ENCODE measurements at places on chromosomes 12 and 14. TPM values are rescaled to one million over a fixed set of nuclear protein-coding genes. Genes with fewer than 3 reads are reported as not detected.

DNA sequence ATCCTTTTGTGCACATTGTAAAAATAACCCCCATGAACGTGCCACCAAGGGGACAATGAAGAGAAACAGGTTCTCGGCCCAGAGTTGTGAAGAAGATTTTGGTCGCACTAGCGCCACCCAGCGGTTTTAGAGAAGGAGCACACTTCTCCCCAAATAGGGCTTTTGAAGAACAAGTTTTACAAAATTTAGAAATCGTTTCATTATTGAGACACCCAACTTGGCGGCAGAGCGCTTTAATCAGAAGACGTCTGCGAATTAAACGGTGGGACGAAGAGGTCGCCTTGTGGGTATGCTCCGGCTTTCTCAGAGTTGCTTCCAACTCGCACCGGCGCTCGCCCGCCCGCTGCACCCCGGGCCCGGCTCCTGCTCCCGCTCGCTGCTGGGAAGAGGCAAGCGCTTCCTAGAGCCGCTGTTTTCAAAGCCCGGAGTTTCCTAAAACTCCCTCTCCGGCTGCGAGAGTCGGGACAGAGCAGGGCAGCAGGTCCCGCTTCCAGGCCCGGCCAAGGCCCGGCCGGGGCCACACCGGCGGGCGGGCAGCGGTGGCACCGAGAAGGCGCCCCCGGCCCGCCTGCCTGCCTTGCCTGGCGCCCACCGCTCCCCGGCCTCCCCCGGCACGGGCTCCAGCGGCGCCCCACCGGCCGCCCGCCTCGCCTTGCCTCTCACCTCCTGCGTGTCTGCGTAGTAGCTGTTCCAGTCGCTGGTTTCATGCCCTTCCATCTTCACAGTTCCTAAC lies 645 bp downstream of the FOXA1 start:
- DNase-seq = no peak

- DNase-seq = no peak
Observed at GRCh38 chr14:61965030-61965745, 203.0 kb downstream of the SNAPC1 start.

DNA sequence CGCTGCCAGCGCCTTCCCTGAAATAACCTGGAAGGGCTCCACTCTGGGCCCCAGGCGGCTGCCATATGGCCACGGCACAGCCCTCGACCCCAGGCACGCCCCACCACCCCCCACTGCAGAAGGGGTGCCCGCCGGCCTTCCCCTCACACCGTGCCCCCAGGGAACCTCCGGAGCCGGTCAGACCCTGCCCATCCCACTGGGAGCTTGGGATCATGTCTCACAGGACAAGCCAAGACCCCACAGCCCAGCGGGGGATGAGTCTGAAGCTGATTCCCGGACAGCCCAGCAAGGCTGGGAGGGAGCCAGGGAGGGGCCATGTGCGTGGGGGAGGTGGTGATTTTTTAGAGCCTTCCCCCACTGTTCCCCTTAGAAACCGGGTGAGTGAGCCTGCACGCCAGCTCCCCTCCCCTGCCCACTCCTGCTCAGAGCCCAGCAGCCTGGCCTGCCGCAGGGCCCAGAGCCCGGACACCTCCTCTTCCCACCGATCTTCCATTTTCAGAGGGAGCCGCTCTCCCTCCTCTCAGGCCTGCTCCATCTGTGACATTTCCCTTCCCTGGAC lies 1.4 kb downstream of the RIMBP2 start:
- DNase-seq = peak; percentile 23

- DNase-seq = no peak
Observed at GRCh38 chr14:99619835-99620834, 16.1 kb upstream of the CCDC85C start.

GRCh38 chr14:49492151-49492550 lies 94.0 kb downstream of the RPS29 start:
- no peak for DNase-seq

Gene SLC22A17
- 30.6 TPM for total RNA-seq

Gene ARL1
- 84.0 TPM for total RNA-seq

Gene KCNMB4
- 11.0 TPM for total RNA-seq

All from uterus (tissue), 4 donors.